ENCODE measurements at places on chromosomes 3 and 15.

GRCh38 chr15:76309601-76310330 is 1.5 kb downstream of the ETFA start:
- no peak for DNase-seq

GRCh38 chr3:141181196-141181595 is 50.4 kb upstream of the PXYLP1 start:
- no peak for DNase-seq

DNA sequence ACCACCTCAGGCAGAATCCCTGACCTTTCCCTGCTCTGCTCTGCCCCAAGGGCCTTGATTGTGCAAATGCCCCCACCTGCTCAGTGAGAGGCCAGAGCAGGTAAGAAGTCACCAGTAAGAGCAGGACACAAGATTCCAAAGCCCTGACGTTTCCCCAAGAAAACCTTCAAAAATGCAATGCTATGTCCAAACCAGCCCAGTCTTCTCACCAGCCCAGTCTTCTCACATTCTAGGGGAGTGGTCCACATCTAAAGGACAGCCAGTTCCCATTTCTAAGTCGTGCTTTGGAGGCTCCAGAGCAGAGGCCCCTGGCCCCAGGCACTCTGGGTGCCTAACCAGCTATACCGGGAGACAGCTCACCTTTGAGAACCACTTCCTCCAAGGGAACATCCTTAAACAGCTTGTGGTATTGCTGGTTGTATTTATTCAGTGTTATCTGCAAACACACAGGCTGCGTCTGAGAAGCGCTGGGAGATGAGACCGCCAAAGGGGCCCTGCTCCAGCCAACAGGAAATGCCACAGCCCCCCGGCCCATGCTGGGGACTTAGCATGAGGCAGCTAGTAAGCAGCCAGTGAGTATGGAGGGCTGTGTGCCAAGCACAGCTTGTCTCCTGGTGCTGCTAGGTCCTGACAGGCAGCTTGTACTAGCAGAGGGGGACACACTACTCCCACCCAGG is 29.3 kb downstream of the GRAMD2A start:
- DNase-seq: no peak

- DNase-seq: no peak
These were observed 17.0 kb downstream of the FGF12 start for GRCh38 chr3:192710366-192710765.

DNA sequence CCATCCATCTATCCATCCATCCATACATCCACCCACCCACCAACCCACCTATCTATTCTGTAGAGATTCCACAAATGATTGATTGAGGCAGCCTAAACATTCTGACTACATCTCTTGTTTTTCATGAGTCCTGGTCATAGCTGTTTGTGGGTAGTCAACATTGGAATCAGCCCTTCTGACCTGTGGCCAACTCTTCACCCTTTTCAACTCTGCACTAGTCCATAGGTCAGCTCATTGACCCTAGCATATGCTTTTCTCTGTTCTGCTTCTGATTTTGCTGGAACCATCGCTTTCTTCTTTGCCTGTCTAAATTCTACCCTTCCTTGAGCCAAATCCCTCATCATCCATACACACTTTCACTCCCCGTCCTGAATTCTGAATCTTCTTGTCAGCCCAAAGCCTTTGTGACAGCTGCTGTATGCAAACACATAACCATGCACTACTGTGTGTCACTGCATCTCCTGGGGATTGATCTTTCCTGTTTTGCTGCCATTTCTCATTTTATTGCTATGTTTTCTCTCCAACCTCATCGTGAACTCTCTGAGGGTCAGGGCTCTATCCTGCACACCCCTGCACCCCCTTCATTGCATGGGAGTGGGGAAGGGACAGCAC is 16.8 kb upstream of the KCTD6 start:
- no peak for DNase-seq

Measured in cortex of kidney (tissue), 1 donor.